Amniotic stem cell (primary cell): ENCODE measurements at places on chromosomes 16 and 17.

GRCh38 chr17:19713901-19714361 lies 2.5 kb downstream of the SLC47A2 start:
- no peak for DNase-seq

- peak; percentile 20 for DNase-seq
These were observed 204.9 kb upstream of the KCNJ16 start for GRCh38 chr17:69870091-69870530.

DNA sequence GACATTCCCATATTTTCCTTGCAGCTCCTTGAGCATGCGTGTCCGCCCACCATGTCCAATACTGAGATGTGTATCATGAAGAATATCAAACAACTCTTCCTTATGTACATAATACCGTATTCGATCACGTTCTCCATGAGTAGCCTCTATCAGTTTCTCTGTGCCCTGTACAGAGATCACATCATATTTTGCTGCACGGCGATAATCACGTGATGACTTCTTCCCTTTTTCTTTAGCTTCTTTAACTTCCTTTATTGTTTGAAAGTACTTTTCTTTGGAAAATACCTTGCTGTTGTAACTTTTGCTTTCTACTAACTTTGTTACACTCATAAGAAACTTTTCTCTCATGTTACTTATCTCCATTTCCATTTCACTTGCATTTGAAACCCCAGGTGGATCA lies 6.6 kb downstream of the KRABD2 start:
- DNase-seq = no peak

GRCh38 chr16:89098767-89099430 lies 5.2 kb downstream of the ACSF3 start:
- no peak for DNase-seq

DNA sequence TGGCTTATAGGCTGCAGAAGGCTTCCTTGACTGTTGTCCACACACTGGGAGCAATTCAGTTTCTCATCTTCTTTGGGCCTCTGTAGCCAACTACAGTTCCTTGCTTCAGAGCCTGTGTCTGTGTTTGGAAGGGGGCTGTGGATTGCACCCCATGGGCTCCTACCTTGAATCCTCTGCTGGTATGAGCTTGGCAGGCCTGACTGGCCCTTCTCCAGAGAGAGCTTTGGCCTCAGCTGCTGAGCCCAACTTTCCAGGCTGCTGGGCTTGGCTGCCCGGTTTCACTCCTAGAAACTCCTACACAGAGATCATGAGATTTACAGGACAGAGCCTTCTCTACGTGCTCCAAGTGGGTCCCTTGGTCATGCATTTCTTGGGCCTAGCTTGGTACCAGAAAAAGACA lies 354.4 kb downstream of the SNX29 start:
- no peak for DNase-seq

- DNase-seq = no peak
These were observed 627.6 kb downstream of the MAF start for GRCh38 chr16:78972986-78973385.

- no peak for DNase-seq
These were observed 2.3 kb downstream of the EVI2B start for GRCh38 chr17:31311526-31311925.

- no peak for DNase-seq
These were observed 53.5 kb upstream of the AKTIP start for GRCh38 chr16:53556521-53556920.

GRCh38 chr16:67941469-67942199 lies 2.3 kb downstream of the LCAT start:
- DNase-seq = no peak

- DNase-seq = no peak
These were observed 557 bp upstream of the CX3CL1 start for GRCh38 chr16:57371494-57372371.

- peak; percentile 10 for DNase-seq
These were observed at the start of gene ADORA2B for GRCh38 chr17:15944759-15945526. TSS of gene ADORA2B (plus strand) at chr17:15945130. CDS start at chr17:15945249, 119 bp downstream.

- no peak for DNase-seq
These were observed 21.9 kb upstream of the CACNG1 start for GRCh38 chr17:67022451-67022810.

- DNase-seq = no peak
These were observed 29.4 kb upstream of the CACNG1 start for GRCh38 chr17:67015001-67015400.

DNA sequence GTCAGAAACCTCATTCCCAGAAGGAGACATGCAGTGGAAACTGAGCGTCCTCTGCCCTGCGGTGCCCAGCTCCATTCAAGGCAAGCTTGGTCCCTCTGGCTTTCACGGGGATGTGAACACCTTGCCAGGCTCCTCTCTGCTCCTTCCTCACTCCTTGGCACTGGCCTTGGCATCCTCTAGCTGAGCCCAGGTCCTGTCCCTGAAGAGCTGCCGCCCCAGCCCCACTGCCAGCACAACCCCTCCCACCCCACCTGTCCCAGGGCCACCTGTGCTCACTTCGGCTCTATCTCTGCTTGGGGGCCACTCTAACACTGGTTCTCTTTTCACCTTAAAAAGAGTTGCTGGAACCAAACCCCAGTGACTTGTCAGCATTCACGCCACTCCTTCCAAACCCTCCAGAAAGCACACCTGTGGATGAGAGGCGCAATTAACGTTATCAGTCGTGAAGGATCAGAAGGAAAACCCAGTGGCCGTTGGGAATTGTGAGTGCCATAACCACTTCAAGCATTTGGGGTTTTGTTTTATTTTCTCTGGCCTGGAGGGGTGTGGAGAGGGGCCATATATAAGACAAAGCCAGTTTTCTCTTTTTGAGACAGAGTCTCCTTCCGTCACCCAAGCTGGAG lies 103.7 kb downstream of the AXIN2 start:
- no peak for DNase-seq

GRCh38 chr16:2252806-2253148 lies 1.4 kb upstream of the ECI1 start:
- DNase-seq = no peak

GRCh38 chr16:12429756-12430155 lies 373.9 kb downstream of the CPPED1 start:
- DNase-seq = no peak

DNA sequence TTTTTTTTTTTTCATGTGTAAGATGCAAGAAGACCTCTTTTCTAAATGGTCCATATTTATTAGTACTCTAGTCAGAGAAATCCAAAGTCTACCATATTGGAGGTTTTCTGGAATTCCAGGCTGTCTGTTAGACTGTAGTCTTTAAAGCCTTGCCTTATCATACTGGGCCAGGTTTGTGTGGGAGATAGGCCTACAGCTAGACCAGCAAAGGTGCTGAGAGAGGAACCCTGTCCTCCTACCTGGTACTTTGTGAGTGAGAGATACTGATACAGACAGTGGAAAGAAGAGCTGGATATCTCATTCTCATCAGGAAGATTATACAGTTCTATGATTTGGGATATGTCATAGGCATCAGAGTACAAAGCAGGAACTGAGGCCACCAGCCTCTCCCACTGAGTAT lies 8.1 kb downstream of the RHOT1 start:
- DNase-seq = no peak

DNA sequence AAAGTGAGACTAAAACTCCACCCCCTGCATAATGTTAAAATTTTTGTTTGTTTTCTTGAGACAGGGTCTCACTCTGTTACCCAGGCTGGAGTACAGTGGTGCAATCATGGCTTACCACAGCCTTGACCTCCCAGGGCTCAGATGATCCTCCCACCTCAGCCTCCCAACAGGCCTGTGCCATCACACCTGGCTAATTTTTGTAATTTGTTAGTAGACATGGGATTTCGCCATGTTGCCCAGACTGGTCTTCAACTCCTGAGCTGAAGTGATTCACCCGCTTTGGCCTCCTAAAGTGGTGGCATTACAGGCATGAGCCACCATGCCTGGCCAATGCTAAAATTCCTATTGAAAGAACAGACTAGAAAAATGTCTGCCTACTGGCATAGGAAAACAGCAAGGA lies 103.8 kb downstream of the TRIM37 start:
- no peak for DNase-seq

GRCh38 chr16:71540-72401 lies 660 bp downstream of the RHBDF1 start:
- DNase-seq = peak; percentile 62

GRCh38 chr16:68384288-68385161 lies 63.8 kb downstream of the SMPD3 start:
- DNase-seq = no peak

DNA sequence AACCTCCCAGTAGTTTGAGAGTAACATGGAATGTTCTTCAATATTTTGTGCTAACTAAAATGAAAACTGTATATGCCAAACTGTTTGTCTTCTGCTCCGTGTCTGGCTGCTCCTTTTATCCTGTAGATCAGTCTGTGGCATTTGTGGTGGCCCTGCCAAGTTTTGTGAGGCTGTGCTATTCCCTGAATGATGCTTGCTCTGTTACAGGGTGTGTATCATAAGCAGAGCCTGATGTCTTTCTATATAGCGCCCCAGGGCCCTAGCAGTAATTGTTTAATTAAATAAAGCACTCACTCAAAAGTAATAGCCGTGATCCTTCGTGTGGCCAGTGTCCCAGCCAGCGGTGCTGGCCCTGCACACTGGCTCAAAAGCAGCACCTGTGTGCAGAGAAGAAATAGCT lies 27.8 kb upstream of the NAT9 start:
- DNase-seq = no peak

GRCh38 chr17:43324205-43324893 lies 74.4 kb upstream of the ARL4D start:
- DNase-seq = no peak

DNA sequence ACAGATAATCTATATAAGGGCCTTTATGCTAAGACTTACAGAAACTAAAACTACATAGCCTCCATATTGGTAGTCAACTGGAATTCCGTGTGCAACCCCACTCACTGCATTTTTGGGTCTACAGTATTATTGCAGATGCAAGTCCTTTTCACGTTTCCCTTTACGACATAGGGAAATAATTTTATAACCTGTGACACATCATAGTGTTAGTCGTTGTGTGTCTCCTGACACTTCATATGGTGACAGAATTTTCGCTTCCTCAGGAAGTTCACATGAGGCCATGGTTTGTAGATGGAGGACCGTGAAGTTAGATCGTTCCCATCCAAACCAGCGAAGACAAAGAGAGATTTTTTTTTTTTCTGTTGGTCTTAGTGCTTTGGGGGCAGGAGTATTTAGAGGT lies 15.7 kb upstream of the MRC2 start:
- DNase-seq = no peak

GRCh38 chr16:22093996-22094395 lies 1.7 kb downstream of the VWA3A start:
- DNase-seq = no peak

GRCh38 chr16:83013071-83013470 lies 386.3 kb downstream of the CDH13 start:
- no peak for DNase-seq

DNA sequence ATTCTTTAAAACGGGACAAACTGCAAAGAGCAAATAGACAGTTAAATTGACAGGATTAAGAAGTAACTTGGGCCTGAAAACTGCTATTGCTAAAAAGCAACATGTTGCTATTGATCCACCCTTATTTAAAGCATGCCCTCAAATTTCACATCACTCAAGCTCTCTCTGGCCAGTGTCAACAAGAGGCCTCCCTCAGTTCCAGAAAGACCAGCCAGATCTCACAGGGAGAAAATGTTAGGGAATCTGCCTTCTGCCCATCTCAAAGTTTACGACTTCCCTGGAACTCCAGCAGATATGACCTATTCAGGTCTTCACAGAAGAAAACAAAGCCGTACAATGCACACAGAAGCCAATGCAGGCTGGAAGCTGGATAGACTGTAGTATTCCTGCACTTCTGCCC lies 8.9 kb downstream of the CFAP20 start:
- no peak for DNase-seq

GRCh38 chr17:45871718-45872117 lies 22.6 kb upstream of the MAPT start:
- DNase-seq = no peak

DNA sequence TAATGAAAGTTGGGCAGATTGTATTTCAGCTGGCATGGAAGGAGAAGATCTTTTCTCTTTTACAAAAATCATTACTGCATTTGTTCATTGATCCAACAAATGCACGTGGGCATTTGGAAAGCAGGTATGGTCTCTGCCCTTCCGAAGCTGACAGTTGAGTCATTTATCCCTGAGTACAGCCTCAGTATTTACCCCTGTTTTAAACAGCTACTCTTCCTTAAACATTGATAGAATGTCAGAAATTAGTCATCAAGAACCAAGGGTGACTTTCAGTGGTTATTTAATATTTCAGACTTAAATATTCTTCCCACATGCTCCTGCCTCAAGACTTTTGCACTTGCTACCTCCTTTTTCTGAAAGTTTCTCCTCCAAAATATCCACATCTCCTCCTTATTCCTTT lies 226.7 kb upstream of the HSBP1 start:
- no peak for DNase-seq

DNA sequence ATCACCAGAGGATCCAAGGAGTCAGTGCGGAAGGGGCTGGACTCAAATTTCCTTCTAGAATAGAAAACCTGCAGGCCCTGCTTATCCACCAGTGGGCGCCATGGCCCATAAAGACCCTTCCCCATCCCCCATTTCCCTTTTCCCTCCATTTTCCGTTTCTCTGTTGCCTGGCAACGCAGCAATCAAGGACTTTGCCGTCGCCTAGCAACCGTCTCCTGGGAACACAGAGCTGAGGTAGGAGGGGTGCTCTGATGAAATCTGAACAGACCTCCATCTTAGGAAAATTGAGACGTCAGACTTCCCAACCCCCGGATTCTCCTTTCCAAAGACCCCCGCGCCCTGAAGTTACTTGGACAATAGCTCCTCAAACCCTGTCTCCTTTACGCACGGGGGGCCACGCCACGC lies 5.7 kb downstream of the DLG4 start:
- no peak for DNase-seq

- no peak for DNase-seq
These were observed 210.7 kb upstream of the NLRP1 start for GRCh38 chr17:5794881-5795506.

- DNase-seq = peak; percentile 89
These were observed 10.6 kb upstream of the AURKB start for GRCh38 chr17:8220783-8221662.

DNA sequence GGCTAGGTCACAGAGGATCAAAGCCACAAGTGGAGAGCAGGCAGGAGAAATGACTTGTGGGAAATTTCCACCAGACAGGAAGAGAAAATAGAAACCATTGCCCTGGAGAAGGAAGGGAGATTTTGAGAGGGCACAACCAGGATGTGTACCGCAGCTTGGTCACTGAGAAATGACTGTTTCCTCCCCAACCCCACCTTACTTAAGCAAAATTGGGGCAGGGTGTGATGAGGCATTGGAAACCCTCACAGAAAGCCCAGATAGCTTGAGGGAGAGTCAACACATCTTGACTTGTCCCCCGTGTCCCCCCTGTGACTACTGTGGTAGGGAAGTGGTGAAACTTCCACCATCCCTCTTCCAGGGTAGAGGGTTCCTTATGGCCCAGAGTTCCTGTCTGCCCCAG lies 113.5 kb upstream of the FAM20A start:
- no peak for DNase-seq

- DNase-seq = no peak
These were observed 109.9 kb upstream of the CORO6 start for GRCh38 chr17:29732613-29733012.

- no peak for DNase-seq
These were observed at the start of gene MAZ for GRCh38 chr16:29806099-29806579. TSS of gene MAZ (plus strand) at chr16:29806529. CDS start at chr16:29806702, 173 bp downstream.

DNA sequence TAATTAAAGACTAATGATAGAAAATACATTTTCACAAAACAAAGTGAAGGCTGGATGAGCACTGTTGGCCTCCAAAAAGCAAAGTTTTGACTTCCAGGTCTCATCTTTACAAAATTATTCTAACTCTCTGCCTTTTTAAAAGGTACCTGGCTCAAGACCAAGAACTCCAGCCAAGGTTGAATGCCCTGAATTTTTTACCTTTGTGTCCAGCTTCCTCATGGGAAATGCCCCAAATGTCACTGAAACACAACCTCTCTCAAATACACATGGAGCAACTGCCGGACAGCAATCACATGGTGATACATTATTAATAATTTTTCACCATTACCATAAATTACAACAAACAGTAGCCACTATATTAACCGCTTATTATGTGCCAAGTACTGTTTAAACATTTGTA lies 32.2 kb downstream of the ADAMTS18 start:
- no peak for DNase-seq
